ENCODE measurements at places on chromosomes 4 and X.

GRCh38 chrX:8341814-8342590 lies 122.6 kb upstream of the VCX3B start:
- DNase-seq: no peak

DNA sequence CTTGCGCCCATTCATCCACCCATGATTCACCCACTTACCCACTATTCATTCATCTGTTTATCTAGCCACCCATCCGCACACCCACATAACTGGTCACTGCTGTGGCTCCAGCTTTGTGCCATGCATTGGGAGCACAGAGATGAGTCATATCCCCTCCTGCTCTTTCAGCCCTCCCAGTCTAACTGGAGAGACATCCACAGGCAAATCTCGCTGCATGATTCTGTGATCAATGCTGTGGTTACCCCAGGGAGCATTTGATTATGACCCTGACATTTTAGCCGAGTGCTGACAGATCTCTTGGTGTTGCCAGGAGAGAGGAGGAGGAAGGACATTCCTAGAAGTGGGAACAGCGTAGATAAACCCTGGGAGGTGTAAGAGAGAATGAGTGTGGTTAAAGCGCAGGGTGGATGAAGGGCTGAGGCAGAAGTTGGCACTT lies 10.4 kb upstream of the PORCN start:
- DNase-seq: peak; percentile 64

GRCh38 chr4:9999956-10000561 lies 21.2 kb downstream of the SLC2A9 start:
- DNase-seq: no peak

DNA sequence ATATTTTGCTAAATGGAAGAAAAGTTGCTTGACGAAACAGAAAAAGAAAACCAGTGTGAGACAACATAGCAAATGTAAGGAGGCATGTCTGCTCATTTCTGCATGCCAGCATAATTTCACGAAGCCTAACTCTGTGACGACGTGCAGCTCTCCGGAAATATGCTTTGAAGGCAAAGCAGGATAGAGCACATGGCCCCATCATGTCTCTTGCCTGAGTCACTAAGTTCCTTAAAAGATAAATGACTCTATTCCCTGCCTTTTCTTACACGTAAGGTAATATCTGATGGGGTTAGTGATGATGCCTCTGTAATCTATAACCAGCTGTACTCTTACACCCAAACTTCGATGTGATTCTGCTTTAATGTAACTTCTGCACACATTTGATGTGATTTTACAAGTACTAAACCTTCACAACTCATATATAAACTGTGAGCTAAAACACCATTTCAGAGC lies 64.5 kb downstream of the ANXA3 start:
- no peak for DNase-seq

DNA sequence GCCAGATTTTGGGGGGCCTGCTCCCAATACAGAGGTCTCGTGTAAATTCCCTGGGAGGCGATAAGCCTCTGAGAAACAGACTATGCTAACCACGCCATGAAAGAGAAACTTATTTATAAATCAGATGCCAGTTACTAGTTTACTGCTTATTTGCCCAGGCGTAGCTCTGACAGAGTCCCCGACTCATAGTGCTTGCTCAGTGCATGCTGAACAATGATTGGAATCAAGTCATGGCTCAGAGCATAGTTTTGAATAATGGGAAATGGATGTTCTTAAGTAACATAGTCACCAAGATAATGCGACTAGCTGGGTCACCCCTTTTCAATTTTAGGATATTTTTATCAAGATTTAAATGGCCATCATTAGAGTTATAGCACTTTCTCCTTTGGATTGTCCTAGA lies 39.9 kb downstream of the HTT start:
- no peak for DNase-seq

GRCh38 chrX:21958916-21959315 lies 18.4 kb downstream of the SMS start:
- DNase-seq: no peak

DNA sequence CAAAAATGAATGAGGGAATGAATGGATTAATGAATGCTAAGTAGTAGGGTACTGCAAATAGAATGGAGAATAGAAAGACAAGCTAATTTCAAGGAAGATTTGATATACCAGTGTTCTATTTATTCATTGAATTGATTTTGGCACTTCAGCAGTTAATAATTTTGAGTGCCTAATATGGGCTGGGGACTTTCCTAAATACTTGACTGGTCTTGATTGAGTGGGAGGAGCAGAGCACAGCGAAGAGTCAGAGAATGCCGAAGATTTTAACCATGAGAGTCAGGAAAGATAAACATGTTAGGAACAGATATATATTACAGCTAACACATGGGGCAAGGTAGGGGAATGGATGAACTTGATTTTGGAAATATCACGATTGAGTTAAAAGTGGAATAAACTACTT lies 10.6 kb downstream of the IL15 start:
- DNase-seq: no peak

DNA sequence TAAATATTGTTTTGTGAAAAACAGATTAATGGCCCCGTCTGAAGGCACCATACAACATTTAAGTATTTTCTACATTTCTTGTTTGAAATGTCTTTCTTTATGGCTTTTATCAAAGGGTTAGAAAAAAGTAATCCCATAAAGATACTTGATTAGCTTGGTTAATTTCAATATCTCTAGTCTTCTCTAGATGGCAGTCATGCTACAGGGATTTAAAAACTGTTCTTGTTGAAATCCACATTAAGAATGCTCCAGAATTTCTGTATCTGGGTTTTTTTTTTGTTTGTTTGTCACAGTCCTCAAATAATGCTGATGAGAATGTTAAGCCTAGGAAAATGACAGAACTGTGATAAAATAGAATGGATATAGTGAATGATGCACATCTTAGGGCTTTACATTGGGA lies 109.0 kb upstream of the AADAT start:
- no peak for DNase-seq

GRCh38 chr4:10173754-10174749 lies 57.5 kb upstream of the WDR1 start:
- no peak for DNase-seq

- peak; percentile 36 for DNase-seq
These were observed 67.2 kb upstream of the BRWD3 start for GRCh38 chrX:80876877-80877276.

GRCh38 chr4:172865531-172866127 lies 303.0 kb upstream of the GALNT7 start:
- no peak for DNase-seq

DNA sequence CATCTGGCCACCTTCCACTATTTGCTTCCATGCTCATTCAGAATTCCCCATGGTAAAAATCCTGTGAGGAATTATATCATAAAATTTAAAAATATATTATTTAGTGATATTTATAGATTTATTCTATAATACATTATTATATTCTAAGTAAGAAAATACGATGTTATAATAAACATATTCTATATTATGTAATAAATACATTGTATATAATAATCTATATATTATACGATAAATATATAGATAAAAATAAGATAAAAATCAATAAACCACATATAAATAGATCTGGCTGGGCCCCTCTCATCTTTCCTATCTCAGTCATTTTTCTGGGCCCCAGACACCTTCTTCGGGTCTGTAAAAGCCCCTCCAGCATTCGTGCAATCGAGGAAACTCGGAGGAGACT lies 68.5 kb downstream of the DCTD start:
- no peak for DNase-seq

GRCh38 chrX:136450050-136450830 lies 37.5 kb upstream of the BRS3 start:
- DNase-seq: no peak

- DNase-seq: peak; percentile 84
These were observed 39.1 kb upstream of the PDLIM5 start for GRCh38 chr4:94412658-94413038.

- peak; percentile 0 for DNase-seq
These were observed 347.8 kb upstream of the PITX2 start for GRCh38 chr4:110970642-110971041.

- no peak for DNase-seq
These were observed 195.9 kb downstream of the SHOX start for GRCh38 chrX:826448-826847.

DNA sequence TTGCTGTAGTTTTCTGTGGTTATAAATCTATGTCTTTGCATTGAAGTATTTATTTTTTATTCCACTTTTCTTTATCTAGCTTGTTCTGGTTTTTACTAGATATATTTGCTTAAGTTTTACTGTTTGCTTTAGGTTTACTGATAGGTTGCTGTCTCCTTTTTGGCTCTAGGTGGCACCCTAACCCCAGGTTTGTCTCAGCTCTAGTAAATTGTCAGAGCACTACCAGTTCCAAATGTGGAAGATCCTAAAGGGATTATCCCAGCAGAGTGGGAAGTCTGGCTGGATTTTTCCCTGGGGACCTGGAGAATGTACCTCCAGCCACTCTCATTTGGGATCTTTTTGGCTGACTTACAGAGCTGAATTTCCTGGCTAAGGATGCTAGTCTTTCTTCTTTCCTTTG lies 106.1 kb downstream of the PBDC1 start:
- peak; percentile 33 for DNase-seq

GRCh38 chr4:127149086-127149485 lies 483.7 kb upstream of the INTU start:
- DNase-seq: no peak

DNA sequence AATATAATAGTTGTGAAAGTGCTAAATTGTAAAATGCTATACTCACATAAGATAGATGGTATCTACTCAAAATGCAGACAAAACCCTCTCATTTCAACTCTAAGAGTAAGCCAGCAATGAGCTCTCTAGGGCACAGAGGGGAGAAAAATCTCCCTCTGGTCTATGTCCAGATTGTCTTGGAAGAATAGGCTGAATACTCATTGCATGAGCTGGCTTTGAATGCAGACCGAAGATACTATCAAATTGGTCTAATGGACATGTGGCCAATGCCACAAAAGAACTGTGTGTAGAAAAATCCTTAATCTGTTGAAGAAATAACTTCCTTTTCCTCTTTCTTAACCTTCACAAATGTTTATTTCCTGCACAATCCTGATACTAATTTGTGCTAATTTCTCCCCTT lies 3.5 kb downstream of the ZXDA start:
- peak; percentile 47 for DNase-seq

DNA sequence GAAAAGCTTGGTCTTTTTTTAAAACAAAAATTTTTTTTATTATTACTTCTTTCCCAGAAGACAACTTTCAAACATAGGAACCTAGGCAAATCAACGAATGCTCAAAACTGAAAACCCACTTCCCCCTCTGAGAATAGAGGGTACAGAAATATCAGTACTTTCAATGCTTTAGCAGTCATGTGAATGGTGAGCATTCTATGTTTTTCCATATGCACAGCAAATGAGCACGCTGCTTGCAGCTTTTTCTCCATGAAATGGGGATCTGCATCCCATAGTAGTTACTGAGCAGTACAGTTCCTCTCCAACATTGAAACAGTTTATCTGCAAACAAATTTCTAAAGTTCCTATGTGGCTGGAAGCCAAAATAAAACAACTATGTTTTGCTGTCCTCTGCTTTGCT lies 108.4 kb upstream of the BMP2K start:
- no peak for DNase-seq

Data from dermis microvascular lymphatic vessel endothelial cell (primary cell).